ENCODE measurements at places on chromosomes 1 and 21.

- DNase-seq = no peak
These were observed 40.7 kb downstream of the XPR1 start for GRCh38 chr1:180672505-180672904.

DNA sequence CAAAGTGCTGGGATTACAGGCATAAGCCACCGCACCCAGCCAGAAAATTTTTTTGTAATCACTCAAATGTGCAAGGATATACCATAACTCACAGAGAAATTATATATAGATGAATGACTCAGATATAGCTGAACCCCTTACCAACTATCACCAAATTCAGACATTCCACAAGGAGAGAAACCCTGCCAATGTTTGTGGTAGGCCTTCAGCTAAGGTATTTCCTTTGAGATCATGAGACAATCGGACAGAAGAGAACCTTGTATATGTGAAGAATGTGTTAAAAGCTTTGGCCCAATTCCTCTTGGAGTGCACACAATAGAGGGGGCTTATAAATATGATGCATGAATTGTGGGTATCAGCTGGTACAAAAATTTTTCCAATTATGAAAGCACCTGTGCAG lies 50.7 kb downstream of the ZNF684 start:
- no peak for DNase-seq

DNA sequence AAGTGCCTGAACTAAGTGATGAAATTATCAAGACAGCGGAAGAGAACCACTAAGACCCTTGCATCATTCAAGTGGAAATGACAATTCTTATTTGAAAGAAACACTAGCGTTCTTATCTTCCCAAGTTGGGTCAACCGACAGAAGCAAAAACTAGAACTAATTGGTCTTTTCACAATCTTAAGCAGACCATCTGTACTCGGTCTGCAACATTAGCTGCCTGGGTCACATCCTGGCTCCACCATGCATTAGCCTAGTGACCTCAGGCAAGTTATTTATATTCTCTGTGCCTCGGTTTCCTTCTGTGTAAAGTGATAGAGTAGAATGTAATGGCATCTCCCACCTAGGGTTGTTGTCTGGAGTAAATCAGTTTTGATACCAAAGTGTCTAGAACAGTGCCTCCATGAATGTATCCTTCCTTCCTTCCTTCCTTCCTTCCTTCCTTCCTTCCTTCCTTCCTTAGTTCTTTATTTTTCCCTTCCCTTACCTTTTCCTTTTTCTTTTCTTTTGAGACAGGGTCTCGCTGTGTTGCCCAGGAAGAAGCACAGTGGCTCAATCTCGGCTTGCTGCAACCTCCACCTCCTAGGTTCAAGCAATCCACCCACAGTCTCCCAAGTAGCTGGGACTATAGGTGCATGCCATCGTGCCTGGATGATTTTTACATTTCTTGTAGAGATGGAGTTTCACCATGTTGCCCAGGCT lies 6.0 kb downstream of the COLGALT2 start:
- no peak for DNase-seq

GRCh38 chr1:64246294-64246917 lies 43.0 kb downstream of the UBE2U start:
- DNase-seq = no peak

- DNase-seq = no peak
These were observed 72.9 kb downstream of the ITPKB start for GRCh38 chr1:226666164-226666506.

DNA sequence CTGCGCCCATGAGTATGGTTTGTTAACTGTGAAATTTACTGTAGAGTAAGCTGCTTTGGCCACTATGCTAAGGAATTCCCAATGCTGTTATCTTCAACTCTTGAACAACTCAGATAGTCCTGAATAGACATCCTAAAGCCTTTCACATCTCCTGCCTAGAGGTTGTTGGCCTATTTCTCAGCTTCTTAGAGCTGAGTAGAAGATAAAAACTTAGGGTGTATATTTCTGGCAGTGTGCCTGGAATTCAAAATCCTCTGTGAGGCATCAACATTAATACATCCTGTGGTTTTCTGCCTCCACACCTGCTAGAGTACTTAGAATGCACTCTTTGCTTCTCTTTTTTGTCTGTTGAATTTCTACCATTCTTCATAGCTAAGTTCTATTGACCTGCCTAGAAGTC lies 45.8 kb upstream of the RC3H1 start:
- no peak for DNase-seq

GRCh38 chr1:64192290-64192689 lies 11.1 kb upstream of the UBE2U start:
- DNase-seq = no peak

Measured in activated CD8-positive, alpha-beta T cell treated with anti-CD3 and anti-CD28 coated beads, Interleukin-2, amount 10 ng/mL, durations not matched to agents 7 days and 5 days (primary cell).